ENCODE measurements at places on chromosomes 16 and 17.

DNA sequence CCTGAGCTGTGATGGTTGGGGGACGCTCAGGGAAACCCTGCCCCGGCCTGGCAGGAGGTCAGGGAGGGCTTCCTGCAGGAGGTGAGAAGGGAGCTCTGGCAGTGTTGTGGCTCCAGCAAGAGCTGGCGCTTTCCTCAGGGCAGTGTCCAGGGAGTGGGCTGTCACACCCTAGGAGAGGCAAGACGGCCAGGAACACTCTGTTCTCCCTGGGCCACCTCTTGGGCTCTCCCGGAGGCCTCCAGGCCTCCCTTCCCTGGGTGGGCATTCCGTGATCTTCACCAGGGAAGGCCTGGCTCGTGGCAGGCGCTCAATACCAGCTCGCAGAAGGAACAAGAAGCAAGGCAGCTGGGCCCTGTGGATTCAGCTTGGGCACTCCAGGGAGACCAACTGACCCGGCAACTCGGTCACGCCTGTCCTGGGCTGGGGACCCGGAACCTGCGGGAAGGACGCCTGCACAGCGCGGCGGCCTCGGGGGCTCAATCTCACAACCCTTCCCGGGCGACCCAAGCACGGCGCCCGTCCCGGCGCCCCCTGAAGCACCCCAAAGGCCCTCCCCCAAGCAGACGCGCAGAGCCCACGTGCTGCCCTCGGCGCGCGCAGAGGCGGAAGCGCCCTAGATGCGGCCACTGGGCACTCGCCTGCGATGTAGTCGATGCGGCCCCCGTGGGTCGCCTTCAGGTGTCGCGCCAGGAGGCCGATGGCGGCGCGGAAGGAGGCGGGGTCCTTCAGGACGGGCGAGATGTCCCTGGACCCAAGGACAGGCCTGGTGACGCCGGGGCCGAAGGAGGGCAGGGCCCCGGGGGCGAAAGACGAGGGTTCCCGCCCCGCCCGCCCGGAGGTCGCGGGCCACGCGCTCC lies 588 bp downstream of the APRT start:
- peak; percentile 36 for DNase-seq

GRCh38 chr17:66747578-66748275 lies 87.2 kb upstream of the CACNG5 start:
- peak; percentile 46 for DNase-seq

DNA sequence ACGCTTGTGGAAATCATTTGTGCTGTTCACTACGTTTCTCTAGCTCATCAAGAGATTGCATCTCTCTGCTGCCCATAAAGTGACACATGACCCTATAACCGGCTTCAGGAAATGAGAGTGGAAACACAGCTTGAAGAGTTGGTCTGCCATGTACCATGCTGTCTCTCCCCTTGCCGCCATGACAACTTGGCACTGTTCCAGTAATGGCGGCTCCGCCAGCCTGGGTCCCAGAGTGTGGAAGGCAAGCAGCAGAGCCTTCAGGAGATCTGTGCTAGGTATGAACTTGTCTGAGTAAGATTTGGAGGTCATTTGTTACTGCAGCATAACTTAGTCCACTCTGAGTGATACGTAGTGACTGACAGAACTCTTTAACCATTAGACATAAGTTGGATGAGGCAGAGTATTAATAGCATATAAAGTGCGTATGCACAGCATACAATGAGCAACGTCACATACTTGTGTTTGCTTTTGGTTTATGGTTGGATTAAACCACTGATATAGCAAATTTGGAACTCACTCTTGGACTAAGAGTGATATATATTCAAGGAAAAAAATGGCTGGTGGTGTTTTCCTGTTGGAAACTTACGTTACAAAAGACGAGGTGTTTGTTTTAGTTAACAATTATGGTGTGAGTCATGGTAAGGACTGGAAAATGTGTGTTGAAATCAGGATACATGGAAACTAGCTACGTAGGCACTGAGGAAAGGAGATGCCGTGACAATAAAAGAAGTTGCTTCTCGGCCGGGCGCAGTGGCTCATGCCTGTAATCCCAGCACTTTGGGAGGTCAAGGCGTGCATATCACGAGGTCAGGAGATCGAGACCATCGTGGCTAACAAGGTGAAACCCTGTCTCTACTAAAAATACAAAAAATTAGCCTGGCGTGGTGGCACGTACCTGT lies 24.4 kb upstream of the PMP22 start:
- DNase-seq, result peak; percentile 75

DNA sequence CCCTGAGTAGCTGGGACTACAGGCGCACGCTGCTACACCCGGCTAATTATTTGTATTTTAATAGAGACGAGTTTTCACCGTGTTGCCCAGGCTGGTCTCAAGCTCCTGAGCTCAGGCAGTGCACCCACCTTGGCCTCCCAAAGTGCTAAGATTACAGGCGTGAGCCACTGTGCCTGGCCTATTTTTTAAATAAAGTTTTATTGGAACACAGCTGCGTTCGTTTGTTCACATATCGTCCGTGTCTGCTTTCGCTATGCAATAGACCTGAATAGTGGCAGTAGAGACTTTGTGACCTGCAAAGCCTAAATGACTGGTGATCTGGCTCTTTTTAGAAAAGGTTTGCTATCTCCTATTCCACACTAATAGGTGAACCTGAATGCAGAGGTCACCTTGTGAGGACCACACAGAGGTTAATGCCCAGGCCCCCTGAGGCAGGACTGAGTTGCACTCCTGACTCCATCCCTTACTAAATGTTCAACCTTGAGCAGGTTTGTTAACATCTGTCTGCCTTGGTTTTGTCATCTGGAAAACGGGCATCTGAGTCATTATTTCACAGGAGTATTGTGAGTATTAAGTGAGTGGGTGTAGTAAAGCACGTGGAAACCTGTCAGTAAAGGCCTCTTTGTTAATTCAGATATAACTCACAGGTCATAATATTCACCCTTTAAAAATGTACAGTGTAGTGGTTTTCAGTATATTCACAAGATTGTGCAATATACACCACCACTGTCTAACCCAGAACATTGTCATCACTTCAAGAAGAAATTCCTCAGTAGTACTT lies 157.5 kb upstream of the CACNG5 start:
- peak; percentile 99 for DNase-seq

DNA sequence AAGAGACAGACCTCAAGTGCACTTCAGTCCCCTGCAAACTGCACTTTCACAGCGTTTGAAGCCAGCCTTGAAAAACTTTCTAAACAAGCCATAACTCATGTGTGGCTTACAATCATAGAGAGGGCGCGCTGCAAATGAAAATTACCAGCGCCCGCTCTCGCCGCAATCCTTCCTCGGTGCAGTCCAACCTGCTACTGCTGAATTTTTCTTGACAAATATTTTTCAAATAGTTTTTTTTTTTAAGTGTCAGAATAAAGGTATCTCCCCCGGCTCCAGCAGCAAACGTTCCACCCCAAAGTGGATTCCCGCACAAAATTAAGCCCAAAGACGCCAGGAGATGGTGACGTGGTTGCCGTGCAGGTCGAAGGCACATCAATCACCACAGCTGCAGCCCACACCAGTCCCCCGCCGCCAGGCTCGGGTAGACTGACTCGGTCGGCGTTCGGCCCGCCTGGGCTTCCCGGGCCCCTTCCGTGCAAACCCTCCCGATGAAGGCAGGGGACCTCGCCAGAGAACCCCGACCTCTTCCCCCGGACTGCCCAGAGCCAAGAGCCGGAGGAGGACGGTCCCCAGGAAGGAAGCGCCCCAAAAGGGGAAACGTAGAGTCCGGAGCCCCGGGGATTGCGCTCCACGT lies 630 bp downstream of the GRB2 start:
- DNase-seq, result peak; percentile 36

DNA sequence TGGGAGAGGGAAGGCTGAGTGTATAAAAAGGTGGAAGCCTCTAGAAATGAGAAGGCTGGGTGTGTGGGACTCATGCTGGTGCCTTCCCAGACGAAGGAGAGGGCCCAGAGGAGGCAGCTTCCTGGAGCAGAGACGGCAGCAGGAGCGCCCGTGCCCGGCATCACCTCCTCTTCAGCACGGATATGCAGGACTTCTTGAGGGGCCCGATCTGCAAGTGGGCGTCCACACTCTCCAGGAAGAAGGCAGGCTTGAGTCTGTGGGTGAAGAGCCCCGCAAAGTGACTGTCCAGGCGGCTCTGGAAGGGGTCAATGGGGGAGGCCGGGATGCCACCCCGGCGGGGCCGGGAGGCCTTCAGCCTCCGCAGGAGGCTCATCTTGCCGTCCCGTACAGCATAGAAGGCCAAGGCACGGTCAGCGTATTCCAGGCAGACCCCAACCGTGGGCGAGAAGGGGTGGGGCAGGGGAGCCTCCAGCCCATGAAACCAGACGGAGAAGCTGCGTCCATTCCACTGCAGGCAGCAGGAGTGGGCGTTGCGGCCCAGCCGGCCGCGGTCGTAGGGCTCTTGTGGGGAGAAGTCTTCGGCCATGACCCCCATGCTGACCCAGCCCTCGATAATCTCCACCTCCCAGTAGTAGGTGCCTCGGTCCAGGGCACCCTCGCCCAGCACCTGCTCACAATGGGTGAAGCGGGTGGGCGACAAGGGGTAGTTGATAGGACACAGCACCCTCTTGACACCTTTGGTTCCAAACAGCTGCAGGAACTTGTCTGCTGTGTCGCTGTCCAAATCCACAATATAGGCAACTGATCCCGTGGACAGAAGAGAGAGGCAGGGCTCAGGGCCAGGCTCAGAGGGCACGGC lies 3.8 kb downstream of the TRIM47 start:
- DNase-seq, result no peak

- DNase-seq, result no peak
These were observed 4.0 kb upstream of the PHKG2 start for GRCh38 chr16:30744183-30744582.

GRCh38 chr17:3440451-3440850 lies 6.8 kb upstream of the OR1E2 start:
- peak; percentile 22 for DNase-seq

GRCh38 chr17:73855720-73856333 lies 211.6 kb upstream of the SDK2 start:
- DNase-seq, result no peak

- peak; percentile 73 for DNase-seq
These were observed 31.5 kb downstream of the CDK5RAP3 start for GRCh38 chr17:48002266-48002915.

GRCh38 chr17:75572713-75573539 lies 14.7 kb upstream of the MYO15B start:
- no peak for DNase-seq

GRCh38 chr17:40023590-40024292 lies 8.5 kb downstream of the CSF3 start:
- no peak for DNase-seq
